ENCODE measurements at places on chromosomes 12 and 14.

GRCh38 chr14:36293824-36294223, 26.6 kb downstream of the MBIP start:
- DNase-seq, result peak; percentile 68

- peak; percentile 31 for DNase-seq
These were observed 5.5 kb downstream of the ASIC1 start for GRCh38 chr12:50062728-50063460.

GRCh38 chr14:94941311-94941710, 171.4 kb upstream of the GSC start:
- DNase-seq, result no peak

DNA sequence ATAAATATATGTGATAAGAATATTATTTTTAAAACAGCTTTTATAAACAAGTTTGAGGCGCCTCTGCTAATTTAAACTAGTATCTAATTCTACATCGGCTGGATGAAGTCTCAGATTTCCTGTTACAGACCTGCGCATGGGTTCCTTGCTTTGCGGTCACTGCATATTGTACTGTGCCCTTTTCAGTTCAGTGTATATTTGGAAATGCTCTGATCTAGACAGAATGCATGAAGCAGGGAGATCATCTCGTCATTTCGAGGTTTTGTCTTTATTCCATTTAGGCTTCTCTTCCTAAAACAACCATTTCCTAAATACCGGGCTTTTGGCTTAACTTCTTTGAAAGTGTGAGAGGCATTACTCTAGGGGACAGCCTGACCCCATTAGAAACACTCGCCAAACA, 25.6 kb downstream of the CRACR2A start:
- no peak for DNase-seq

DNA sequence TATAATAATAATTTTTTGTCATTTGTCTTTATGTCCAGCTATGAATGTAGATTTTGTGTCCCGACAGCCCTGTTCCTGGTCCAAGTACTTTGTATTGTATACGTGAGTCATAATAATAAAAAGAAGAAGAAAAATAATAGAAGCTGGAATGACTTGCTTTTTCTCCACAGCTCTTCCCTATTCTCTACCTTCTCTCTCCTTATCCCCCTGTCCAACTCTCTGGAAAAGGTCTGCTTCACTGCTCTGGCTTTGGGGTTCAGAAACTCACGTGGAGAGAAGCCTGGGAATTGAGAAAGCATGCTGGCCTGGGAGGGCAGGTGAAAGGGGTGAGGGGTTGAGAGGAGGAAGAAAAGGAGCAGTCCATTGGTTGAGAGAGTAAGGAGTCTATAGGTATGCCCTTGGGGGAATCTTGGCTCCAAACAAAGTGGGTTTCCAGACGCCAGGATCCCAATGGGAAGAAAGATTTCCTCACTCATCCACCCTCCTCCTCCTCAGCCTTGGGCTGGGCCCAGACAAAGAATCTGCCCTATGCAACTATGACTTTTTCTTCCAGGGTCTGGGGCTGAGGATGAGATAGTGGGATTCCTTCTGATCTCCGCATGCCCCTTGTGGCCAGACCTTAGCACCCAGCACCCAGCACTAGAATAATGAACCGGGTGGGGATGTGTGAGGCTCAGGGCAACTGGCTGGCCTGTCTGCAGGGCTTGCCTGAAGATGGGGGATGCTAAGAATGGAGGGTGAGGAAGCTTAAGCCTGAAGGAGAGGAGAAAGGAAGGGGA, 4.0 kb downstream of the HOXC8 start:
- DNase-seq, result no peak

- no peak for DNase-seq
These were observed 139.8 kb downstream of the DACT1 start for GRCh38 chr14:58777541-58777979.

DNA sequence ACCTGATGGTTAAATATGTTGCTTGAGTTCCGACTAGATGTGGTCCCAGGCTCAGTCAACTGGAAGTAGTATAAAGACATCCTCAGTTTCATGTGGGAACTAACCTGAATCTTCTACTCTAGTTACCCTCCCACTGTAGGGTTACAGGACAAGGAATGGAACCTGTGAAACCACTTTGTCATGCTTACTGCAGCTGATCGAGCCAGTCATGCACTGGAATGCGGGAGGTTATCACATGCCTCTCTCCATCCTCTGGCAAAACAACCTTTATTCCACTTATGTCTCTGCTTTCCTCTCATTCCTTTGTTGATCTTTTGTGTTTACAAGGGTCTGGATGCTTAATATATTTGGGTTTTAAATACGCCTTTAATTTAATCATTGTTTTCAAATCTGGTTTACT, 111.9 kb upstream of the DDHD1 start:
- no peak for DNase-seq

- DNase-seq, result no peak
These were observed 2.9 kb downstream of the P2RX4 start for GRCh38 chr12:121212875-121213274.

DNA sequence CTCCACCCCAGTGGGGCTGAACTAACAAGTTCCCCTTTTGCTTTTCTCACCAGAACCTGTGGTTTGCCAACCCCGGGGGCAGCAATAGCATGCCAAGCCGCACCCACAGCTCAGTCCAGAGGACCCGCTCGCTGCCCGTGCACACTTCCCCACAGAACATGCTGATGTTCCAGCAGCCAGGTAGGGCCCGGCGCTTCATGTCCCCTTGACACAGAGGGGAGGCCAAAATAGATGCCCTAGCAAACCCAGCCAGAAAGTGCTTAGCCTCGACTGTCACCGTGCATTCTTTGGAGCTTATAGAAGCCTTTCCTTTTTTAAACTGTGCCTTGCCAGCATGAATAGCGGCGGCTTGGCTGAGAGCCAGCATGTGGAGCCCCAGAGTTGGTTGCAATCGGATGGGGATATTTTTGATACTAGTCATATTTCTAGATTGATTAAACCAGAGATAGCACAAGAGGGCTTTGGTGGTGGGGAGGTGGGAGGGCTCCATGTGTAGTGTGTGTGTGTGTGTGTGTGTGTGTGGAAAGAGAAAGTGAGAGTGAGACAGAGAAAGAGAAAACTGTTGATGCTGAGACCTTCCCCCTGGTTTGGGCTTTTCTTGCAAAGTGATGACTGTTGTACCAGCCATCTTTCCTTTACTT, 126.1 kb downstream of the GCH1 start:
- DNase-seq, result peak; percentile 92

GRCh38 chr12:71392521-71393145, 47.0 kb upstream of the LGR5 start:
- DNase-seq, result peak; percentile 84

GRCh38 chr12:83462419-83462818, 775.7 kb downstream of the TMTC2 start:
- DNase-seq, result peak; percentile 0

GRCh38 chr12:20376984-20377383, 8.6 kb downstream of the PDE3A start:
- DNase-seq, result peak; percentile 74

- peak; percentile 69 for DNase-seq
These were observed 111.3 kb upstream of the FKBP4 start for GRCh38 chr12:2683283-2684025.

- peak; percentile 22 for DNase-seq
These were observed 205.1 kb downstream of the PTPRO start for GRCh38 chr12:15527201-15528080.

DNA sequence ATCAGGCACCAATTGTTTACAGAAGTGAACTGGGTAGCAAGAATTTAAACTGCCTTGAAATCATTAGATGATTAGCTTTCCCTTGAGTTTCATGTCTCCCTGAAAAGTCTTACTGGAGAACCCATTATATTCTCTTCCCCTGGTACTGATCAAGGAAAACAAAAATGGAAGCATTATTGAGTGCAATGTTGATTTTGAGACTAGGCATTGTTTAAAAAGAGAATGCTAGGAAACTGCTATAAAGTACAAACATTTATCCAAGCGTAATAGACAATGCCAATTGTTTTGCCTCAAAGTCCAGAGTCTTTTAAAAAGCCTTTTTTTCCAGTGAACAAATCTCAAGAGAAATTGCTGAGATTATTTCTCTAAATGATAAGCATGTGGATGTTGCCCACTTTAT, 197.0 kb downstream of the CCER1 start:
- DNase-seq, result no peak

DNA sequence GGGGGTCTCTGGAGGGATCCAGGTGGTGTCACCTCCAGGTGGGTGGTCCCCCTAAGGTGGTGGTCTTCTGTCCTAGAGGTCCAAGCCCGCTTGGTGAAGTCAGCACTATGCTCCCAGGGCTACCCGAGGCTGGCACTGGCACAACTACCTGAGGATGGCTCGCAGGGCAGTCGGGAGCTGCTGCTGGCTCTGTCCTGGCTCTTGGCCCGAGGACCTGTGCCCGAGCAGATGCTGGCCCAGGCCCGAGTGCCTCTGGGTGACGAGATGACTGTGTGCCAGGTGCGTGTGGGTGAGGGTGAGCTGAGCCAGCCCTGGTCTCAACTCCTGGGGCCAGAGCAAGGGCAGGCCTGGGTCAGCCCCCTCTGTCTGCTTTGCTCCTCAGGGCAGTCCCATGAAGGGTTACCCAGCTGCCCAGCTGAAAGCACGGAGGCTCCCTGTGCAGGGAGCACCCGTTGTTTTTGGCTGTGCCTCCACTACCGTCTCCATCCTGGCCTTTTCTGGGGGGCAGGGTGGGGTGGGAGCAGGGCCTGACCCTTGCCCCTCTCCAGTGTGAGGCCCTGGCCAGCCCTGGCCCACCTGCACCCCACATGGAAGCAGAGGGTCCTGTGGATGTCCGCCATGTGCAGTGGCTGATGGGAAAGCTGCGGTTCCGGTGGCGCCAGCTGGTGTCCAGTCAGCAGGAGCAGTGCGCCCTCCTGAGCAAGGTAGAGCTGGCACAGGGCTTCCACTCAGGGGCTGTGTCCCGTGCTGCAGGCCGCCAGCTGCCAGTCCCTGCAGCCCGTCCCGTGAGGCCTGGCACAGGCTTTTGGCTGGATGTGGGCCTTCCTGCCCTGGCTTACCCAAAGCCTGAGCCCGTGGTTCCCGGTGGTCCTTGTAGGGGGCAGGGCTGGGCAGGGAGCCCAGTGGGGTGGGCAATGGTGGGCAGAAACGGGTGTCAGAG, 1.3 kb downstream of the TEDC1 start:
- no peak for DNase-seq

GRCh38 chr12:12975322-12976077, 23.5 kb upstream of the GPRC5D start:
- peak; percentile 73 for DNase-seq

- peak; percentile 93 for DNase-seq
These were observed 3.6 kb upstream of the LGALS3 start for GRCh38 chr14:55125403-55125802.

DNA sequence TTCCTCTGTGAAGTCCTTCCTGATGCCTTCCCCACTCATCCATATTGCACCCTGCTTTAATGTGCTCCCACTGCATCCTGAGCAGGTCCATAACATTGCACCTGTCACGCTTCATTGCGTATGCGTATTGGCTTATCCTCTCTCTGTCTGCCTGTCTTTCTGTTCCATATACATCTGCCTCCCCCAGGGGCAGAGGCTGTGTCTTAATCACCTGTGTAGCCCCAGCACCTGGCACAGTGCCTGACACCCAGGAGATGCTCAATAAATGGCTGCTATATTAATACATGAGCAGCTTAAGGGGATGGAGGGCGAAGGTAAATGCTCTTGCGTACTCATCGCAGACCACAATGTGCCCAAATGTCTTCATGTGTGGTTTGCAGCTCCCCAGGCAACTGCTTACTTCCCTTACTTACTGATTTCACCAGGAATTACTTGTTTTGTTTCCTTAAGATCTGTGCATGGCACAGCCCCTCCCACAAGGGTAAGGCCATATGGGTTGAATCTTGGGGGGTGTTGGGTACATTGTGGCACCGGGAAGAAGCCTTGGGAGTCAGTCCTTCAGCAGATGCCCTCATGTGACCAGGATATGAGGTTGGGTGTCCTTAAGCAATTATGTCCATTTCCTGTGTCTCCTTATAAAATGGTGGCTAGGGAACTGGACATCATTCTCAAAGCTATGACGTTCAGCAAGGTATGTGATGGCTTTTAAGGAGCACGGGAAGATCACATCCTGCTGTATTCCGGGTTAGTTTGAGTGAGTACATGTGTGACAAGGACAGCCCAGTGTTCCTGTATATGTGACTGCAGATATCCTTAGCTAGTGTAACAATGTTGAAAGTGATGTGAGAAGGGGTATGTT, 848 bp upstream of the CPNE6 start:
- no peak for DNase-seq

All from hematopoietic multipotent progenitor cell treated with erythropoietin and hydrocortisone succinate and interleukin-3 and kit ligand, for 4 days (in vitro differentiated cells).